ENCODE measurements at places on chromosomes 12 and 14. TPM values are rescaled to one million over a fixed set of nuclear protein-coding genes. Genes with fewer than 3 reads are reported as not detected.

GRCh38 chr14:50678163-50678562 lies 10.1 kb upstream of the SAV1 start:
- no peaks in the 10 kb centered on the region for H3K4me1 ChIP-seq
- no peaks in the 10 kb centered on the region for H3K27me3 ChIP-seq
- H3K4me3 ChIP-seq, result no peak overlapping the region

- H3K27ac ChIP-seq, result no peak overlapping the region
- DNase-seq, result no peak
- H3K4me3 ChIP-seq, result no peak overlapping the region
- no peaks in the 10 kb centered on the region for H3K36me3 ChIP-seq
- H3K4me1 ChIP-seq, result no peaks in the 10 kb centered on the region
These were observed 28.1 kb downstream of the TCHP start for GRCh38 chr12:109928058-109928656.

- no peaks in the 10 kb centered on the region for H3K27me3 ChIP-seq
- H3K27ac ChIP-seq, result peak overlapping the region; percentile 97
- H3K4me1 ChIP-seq, result peaks cover 55% of the 10 kb centered on the region
- no peak for DNase-seq
- H3K4me3 ChIP-seq, result peak overlapping the region; percentile 93
These were observed 1.5 kb downstream of the HIF1A start for GRCh38 chr14:61696753-61697318.

DNA sequence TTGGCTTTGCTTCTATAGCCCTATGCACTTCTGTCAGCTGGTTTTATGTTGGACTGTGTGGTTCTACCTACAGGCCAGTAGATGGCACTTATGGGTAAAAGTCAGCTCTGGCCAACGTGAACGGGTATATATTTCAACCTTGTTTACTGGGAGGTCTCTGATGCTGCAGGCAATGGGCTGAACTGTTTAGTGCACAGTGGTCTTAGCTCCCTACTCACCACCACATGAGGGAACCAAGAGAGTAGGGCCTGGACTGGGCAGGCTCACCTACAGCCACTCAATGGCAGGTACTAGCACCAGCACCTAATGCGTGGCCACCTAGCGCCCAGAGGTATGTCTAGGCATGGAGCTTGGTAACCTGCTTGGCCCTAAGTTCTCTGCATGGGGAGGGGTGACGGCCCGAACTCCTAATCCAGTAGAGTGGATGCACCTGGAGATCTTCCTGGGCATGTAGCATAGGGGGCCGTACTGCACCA lies 481.8 kb downstream of the TMEM117 start:
- no peaks in the 10 kb centered on the region for H3K36me3 ChIP-seq
- H3K27me3 ChIP-seq, result no peaks in the 10 kb centered on the region
- H3K27ac ChIP-seq, result no peak overlapping the region
- H3K4me3 ChIP-seq, result no peak overlapping the region
- H3K4me1 ChIP-seq, result no peaks in the 10 kb centered on the region

DNA sequence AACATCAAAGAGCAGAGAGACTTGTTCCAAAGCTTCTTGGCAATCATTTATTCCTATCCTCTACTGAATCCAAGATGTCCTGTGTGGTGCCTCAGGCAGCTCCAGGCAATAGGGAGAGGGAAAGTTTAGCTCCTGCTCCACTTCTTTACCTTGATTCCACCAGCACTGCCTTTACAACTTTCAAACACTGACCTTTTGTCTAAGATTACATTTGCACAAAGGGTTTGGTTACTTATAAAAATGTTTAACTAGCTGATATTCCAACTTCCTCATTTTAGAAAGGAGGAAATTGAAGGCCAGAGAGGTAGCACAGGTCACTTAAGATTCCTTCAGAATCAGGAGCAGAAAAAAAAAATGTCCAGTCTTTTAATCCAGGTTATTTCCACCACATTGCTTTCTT lies 192.7 kb downstream of the BTG1 start:
- no peaks in the 10 kb centered on the region for H3K27me3 ChIP-seq
- DNase-seq, result no peak
- no peaks in the 10 kb centered on the region for H3K36me3 ChIP-seq
- no peaks in the 10 kb centered on the region for H3K4me1 ChIP-seq

ESYT1 gene
- 142 TPM for total RNA-seq

KRT2 gene
- total RNA-seq, result not detected

DNA sequence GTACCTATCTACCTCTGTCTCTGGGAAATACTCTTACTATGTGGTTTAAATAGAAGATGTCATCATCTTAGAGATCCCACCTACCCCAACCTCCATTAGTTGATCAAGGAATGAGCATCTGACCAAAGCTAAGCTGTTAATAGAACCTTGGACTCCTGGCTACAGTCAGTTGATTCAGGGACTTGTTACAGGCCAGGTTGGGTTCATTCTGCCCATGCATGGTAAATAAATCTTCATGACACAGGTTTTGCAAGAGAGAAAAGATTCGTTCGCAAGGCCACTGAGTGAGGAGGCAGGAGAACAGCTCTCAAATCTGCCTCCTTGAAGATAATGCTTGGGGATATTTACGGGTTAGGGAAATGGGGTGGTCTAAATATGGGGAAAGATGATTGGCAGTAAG lies 19.5 kb downstream of the SDR9C7 start:
- DNase-seq, result no peak
- H3K4me1 ChIP-seq, result no peaks in the 10 kb centered on the region
- no peak overlapping the region for H3K4me3 ChIP-seq
- no peaks in the 10 kb centered on the region for H3K36me3 ChIP-seq
- H3K27ac ChIP-seq, result no peak overlapping the region

- H3K4me1 ChIP-seq, result no peaks in the 10 kb centered on the region
- no peak overlapping the region for H3K27ac ChIP-seq
- H3K4me3 ChIP-seq, result no peak overlapping the region
- H3K36me3 ChIP-seq, result no peaks in the 10 kb centered on the region
These were observed 8.7 kb downstream of the MTERF2 start for GRCh38 chr12:106978035-106978800.

MYF5 gene
- total RNA-seq, result not detected

CCND2 gene
- total RNA-seq, result 224 TPM

GPR33 gene
- total RNA-seq, result not detected

ZDHHC17 gene
- 43.5 TPM for total RNA-seq

KCNK13 gene
- total RNA-seq, result 0.89 TPM

MTA1 gene
- total RNA-seq, result 104 TPM

- H3K27me3 ChIP-seq, result no peaks in the 10 kb centered on the region
- no peaks in the 10 kb centered on the region for H3K36me3 ChIP-seq
- H3K27ac ChIP-seq, result peak overlapping the region; percentile 80
- peaks cover 82% of the 10 kb centered on the region for H3K4me1 ChIP-seq
These were observed 20.4 kb downstream of the CCDC88C start for GRCh38 chr14:91396959-91397815.

TCP11L2 gene
- total RNA-seq, result 4.4 TPM

- DNase-seq, result no peak
- H3K4me3 ChIP-seq, result no peak overlapping the region
- no peak overlapping the region for H3K27ac ChIP-seq
- no peaks in the 10 kb centered on the region for H3K4me1 ChIP-seq
- no peaks in the 10 kb centered on the region for H3K27me3 ChIP-seq
These were observed 42.2 kb upstream of the MANSC4 start for GRCh38 chr12:27822076-27822712.

DHRS2 gene
- 0.42 TPM for total RNA-seq

TAS2R42 gene
- total RNA-seq, result not detected

DNA sequence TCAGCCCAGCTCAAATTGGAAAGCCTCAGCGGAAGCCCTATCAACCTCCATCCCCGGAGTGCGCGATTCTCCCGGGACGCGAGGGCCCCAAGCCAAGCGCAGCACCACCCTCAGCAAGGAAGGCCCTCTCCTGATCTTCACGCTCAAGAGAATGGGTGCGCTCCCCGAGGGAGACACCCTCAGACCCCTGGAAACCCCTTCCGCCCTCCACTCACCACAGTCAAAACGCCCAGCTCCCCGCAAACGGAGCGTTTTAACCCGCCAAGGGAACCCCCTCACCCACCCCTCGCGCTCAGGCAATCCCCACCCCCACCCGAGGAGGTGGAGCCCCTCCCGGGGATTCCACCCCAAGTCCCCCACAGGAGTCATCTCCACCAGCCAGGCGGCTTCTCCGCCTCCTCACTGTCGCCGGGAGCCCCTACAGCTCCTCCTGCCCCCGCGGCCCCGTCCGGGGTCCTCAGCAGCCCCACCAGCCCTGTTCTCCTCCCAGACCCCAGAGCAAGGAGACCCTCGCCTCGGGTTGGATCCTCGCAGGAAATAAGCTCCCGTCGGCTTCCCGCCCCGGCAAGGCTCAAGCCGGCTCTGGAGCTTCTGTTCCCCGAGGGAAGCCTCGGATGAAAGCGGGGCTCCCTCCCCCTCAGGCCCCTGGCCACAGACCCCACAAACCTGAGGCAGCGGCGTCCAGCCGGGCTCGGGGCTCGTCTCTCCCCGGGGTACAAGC lies 507 bp downstream of the BAZ2A start:
- peak; percentile 34 for DNase-seq
- H3K36me3 ChIP-seq, result peaks cover 5% of the 10 kb centered on the region
- peak overlapping the region; percentile 87 for H3K27ac ChIP-seq
- H3K27me3 ChIP-seq, result no peaks in the 10 kb centered on the region

DNA sequence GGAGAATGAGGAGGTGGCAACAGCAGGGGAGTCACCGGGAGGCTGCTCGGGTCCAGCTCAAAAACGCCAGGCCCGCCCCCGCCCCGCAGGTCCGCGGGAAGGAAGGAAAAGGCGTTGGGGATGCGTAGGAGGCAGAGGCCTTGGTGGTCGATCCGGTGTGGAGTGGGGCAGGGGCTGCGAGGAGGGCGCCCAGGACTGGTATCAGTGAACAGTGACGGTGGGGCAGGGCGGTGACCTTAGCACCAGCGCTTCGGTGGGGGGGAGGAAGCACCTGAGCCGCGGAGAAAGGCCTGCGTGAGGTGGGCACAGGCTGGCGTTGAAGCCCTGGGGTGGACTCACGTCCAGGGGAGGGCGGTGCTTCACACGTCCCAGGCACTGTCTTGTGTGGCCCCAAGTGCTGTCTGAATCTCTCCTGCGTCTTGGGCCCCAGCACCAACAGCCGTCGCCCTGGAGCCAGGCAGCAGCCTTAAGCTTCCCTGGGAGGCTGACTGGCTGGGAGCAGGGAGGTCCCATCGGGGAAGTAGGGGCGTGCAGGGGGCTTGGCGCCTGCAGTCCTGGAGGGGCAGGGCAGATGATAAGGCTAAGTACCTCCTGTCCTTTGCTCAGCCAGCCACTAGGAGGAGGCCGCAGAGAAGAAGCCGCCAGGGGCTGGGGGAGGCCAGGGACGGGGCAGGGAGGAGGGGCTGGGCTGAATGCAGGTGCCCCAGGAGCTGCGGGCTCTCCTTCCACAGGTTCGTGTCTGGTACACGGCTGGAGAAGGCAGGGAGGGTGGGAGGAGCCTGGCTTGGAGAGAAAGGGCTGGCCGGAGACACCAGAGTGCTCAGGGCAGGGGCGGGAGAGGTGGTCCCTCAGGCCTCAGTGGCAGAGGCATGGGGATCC lies 26.5 kb downstream of the ZBTB42 start:
- no peak overlapping the region for H3K27ac ChIP-seq
- H3K4me1 ChIP-seq, result peaks cover 3% of the 10 kb centered on the region
- peaks cover 26% of the 10 kb centered on the region for H3K27me3 ChIP-seq
- peak; percentile 95 for DNase-seq

DNA sequence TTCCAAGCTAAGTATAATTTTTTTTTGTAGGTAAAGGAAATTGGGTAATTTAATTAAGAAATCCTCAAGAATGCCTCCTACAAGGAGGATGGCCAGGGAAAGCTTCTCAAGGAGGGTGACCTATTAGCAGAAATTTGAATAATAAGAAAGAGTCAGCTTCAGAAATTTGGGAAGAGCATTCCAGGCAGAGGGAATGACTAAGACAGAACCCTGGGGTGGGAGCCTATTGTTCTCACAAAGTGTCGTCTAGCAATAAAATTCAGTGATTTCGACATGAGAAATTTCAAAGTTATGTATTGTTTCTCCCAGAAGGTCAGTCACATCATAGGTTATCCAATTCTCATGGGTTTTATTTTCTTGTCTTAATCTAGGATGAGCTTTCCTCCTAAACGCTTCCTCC lies 1168.4 kb downstream of the AACS start:
- 0 out of 2 replicates have a peak overlapping the region, but pooled peaks have one; percentile 9 for H3K4me3 ChIP-seq
- peaks cover 4% of the 10 kb centered on the region for H3K36me3 ChIP-seq
- peaks cover 13% of the 10 kb centered on the region for H3K4me1 ChIP-seq
- peak overlapping the region; percentile 86 for H3K27ac ChIP-seq
- peak; percentile 39 for DNase-seq
- no peaks in the 10 kb centered on the region for H3K27me3 ChIP-seq

DNA sequence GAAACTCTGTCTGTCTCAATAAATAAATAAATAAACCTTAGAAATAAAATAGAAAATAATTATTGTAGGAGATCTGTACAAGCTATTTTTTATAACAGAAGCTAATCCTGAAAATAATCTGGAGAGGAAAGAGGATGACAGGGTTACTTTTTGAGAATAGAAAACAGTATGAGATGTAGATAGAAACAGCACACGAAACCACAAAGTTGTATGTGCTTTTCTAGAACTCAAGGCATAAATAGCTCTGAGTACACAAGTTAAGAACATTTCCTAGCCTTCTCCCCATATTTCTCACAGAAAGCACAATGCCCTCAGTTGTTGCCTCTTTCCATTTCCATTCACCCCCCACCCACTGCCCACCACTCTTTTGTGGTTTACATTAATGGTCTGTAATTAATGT lies 35.7 kb downstream of the SLC38A4 start:
- H3K27ac ChIP-seq, result no peak overlapping the region
- H3K36me3 ChIP-seq, result no peaks in the 10 kb centered on the region
- H3K4me1 ChIP-seq, result no peaks in the 10 kb centered on the region
- H3K4me3 ChIP-seq, result no peak overlapping the region

DNA sequence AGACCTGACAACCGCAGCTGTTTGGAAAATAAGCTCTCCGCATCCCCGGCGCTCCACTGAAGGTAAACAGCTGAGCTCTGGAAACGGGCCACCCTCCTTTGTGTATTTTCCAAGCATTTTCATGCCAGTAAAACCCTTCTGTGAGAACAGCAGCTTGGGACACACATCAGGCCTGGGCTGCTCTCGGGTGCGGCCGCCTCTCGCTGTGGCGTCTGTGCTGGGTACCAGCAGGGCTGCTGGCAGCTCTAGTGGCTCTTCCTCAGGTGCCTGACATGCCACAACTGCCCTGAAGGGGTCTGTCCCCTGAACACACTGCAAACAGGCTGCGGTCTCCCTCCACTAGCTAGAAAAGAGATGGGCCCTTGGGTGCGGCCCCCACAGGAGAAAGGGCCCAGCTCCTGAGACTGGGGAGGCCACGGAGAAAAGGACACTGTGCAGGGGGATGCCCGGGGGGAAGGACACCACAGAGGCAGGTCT lies 96.3 kb downstream of the ITPK1 start:
- no peaks in the 10 kb centered on the region for H3K36me3 ChIP-seq
- DNase-seq, result no peak
- no peak overlapping the region for H3K4me3 ChIP-seq

GRCh38 chr12:93786656-93787397 lies 109.7 kb downstream of the CRADD start:
- H3K27ac ChIP-seq, result no peak overlapping the region
- no peak overlapping the region for H3K4me3 ChIP-seq
- no peaks in the 10 kb centered on the region for H3K27me3 ChIP-seq

All from GM23338 (cell line).